ENCODE measurements at places on chromosomes 4 and X. TPM values are rescaled to one million over a fixed set of nuclear protein-coding genes. Genes with fewer than 3 reads are reported as not detected.

DNA sequence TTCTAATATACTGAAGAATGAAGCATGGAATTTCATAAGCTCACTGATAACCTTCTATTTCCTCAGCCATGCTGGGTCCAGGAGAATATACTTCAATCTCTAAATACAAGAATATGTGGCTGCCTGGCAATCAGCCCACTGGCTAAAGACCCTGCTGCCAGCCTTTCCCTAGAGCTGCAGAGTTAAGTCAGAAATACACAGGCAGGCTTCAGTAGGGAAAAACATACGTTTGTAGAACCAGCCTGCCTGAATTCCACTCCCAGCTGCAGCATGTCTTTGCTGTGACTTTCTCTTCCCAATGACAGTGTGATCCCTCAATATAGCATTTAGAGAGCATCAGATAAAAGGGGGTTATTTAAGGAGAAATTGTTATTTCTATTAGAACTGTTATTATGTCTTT, 289.1 kb downstream of the PCDH19 start:
- no peak for DNase-seq

- no peak for DNase-seq
Observed at GRCh38 chrX:52923781-52924241, 26.7 kb downstream of the FAM156B start.

- peak; percentile 85 for DNase-seq
Observed at GRCh38 chr4:27414887-27415731, 554.5 kb downstream of the STIM2 start.

GRCh38 chrX:134880866-134881265, 109.9 kb upstream of the SMIM10 start:
- no peak for DNase-seq

GRCh38 chr4:7212101-7212674, 19.9 kb downstream of the SORCS2 start:
- DNase-seq, result no peak

DNA sequence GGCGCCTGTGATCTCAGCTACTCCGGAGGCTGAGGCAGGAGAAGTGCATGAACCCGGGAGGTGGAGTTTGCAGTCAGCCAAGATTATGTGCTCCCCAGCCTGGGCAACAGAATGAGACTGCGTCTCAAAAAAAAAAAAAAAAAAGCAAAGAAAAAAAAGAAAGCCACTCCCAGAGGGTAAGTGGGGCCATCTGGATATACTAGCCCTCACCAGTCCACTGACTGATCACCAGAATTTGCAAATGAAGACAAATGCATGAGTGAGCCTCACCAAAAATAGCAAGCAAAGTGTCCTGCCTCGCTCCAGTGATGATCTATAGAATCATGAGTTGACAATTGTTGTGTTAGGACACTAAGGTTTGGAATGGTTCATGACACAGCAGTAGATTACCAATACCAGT, 47.6 kb downstream of the ZFP42 start:
- DNase-seq, result no peak

DNA sequence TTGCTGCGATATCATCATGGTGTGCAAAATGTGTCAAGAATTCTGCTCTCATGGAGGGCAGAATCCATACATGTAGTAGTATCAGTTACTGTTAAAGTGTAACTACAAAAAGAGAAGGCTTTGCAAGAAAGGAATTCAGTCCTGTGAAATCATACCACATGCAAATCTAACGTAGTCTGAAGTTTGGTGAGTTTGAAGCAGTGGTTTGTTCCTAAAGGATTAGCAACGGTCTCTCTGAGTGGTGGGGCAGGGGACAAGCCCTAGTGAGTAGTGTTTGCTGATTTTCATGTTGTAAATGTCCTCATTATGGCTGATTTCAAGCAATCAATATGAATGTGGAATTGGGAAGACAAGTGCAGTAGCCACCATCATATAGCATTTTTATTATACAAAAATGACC, 47.1 kb upstream of the CLNK start:
- no peak for DNase-seq

- no peak for DNase-seq
Observed at GRCh38 chr4:98851806-98852205, 77.1 kb downstream of the EIF4E start.

- no peak for DNase-seq
Observed at GRCh38 chrX:46758163-46758955, 559 bp downstream of the SLC9A7 start.

DNA sequence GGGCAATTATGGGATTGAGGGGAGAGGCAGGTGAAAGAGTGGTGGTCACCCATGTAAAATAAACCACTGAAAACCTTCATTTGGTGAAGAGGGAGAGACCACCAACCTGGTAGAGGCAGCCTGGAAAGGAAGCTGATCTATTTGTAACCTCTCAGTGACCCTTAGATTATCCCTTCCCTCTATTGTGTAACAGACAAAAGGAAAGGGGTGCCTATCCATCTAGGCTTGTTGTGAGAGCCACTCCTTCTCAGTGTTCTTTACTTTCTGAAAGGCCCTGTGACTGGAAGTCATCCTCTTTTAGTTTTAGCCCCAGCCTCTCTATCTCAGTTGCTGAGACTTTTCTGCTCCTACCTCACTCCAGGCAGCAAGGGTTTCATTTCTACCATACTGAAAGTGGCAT, 142.4 kb downstream of the TMEM164 start:
- DNase-seq, result no peak

DNA sequence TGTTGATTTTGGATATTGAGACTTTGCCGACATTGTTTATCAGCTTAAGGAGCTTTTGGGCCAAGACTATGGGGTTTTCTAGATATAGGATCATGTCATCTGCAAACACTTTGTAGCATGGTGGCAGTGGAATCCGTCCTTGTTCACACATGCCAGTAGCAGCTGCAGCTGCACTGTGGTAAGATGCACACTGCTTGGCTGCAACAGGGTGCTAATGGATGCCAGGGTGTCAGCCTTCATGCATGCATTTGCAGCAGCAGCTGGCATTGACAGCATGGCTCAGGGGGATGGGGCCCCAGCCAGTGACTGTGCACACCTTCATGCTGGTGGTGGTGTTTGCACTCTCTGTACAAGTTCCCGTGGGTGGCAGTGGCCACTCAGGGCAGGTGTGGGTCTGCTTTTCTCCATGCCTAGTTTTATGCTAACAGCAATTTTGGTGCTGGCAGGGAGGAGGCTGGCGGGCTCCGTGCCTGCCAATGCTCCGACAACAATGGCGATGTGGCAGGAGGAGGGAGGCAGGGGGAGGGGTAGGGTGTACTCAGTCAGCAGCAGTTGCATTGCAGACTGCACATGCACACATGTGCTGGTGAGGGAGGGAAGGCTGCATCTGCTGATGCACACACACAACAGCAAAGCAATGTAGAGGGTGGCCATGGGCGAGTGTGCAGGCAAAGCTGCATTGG, 37.5 kb downstream of the BEX3 start:
- DNase-seq, result no peak

GRCh38 chrX:133314281-133314680, 96.1 kb upstream of the TFDP3 start:
- peak; percentile 74 for DNase-seq

DNA sequence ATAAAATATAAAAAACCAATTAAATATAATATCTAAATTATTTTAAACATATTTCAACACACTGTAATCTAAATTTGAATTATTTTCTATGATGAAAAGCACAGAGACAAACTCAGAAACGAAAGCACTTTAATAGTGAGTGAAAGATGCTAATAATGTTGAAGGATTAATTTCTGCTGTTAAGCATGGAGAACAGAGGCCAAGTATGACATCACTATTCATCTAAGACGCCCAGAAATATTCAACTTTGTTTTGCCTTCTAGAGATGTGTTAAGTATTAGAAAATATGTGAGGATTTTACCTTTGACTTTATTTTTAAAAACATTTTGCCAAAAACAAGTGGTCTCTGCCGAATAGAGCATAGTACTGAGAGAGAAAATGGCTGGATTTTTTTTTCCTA, 19.3 kb downstream of the ARHGEF6 start:
- DNase-seq, result no peak

The ODAPH gene
- not detected for total RNA-seq

The GPRASP2 gene
- 24.9 TPM for total RNA-seq

The AFP gene
- not detected for total RNA-seq

The MAGEC3 gene
- total RNA-seq, result not detected

The FAM241A gene
- 2.9 TPM for total RNA-seq

The RNF113A gene
- 9.0 TPM for total RNA-seq

The BEND4 gene
- under 0.01 TPM for total RNA-seq

The MAGEA4 gene
- not detected for total RNA-seq

The SNCA gene
- 109 TPM for total RNA-seq

All from skin of body (tissue), 3 donors.